ENCODE measurements at places on chromosomes 7 and 10.
A peak's percentile ranks its signal among the peaks of the same experiment; 100 is the strongest.

- DNase-seq = no peak
Measured at GRCh38 chr7:121049028-121049791, 60.7 kb downstream of the CPED1 start.

GRCh38 chr7:101990811-101991418 is 173.5 kb downstream of the CUX1 start:
- peak; percentile 4 for DNase-seq

DNA sequence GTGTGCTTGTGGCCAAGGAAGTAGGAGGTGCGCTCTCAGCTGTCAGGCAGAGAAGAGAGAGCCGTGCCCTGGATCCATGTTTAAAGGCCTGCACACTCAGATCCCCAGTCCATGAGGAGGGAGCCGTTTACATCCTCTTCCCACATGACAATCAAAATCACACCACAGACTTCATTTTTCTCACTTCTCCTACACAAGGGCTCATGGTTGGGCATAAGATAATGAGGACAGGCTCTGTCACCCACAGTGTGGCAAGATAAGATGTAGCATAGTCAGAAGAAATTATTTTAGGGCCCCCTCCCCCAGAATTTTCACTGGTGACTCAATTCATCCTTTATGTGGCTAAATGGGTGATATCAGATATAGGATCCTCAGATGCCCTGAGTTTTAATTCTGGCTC is 35.9 kb upstream of the INHBA start:
- DNase-seq = no peak

- DNase-seq = peak; percentile 33
Measured at GRCh38 chr7:158760936-158761335, 56.3 kb upstream of the NCAPG2 start.

DNA sequence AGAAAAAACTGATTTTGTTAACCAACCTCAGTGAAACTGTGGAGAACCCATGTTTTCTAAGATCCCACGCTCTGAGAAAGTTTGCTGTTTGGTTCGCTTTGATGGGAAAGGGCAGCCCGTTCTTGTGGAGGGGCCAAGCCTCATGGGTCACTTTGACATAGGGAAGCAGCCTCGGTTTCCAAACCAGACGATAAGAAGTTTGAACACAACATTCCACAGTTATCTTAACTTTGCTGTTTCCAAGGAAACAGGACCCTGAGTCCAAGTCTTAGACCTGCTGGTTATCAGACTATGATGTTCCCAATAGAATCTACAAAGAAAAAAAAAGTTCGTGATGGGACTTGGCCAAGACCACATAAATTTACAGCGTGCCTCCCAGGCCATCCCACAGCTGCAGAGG is 182.3 kb downstream of the NRP1 start:
- DNase-seq = no peak

- DNase-seq = no peak
Measured at GRCh38 chr7:122638459-122638858, 60.5 kb downstream of the RNF133 start.

DNA sequence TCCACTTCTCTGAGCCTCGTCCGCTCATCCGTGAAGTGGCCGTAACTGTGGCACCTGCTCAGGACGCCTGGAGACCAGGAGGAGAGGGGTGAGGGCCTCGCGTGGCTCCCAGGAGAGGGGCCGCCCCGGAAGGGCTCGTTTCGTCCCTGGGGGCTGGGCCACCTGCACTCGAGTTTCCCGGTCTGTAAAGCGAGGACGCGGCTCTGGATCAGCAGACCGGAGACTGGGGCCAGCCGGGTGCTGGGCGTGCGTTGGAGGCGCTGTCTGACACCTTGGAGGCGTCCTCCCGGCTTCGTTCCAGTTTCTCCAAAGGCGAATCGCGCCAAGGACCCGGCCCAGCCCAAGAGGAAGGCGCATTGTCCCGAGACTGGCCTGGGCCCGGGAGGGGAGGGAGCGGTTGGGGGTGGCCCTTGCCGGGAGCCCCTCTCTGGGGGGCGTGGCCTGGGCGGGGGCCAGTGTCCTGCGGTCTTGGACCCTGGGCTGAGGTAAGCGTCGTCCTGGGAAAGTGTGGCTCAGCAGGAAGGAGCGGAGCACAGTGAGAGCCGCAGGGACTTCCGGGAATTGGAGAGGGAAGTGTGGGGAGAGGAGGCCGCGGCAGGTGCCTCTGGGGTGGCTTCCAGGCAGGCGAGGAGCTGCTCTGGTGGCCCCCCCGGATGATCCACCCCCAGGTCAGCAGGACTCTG is 89.6 kb downstream of the FOXL3 start:
- no peak for DNase-seq

DNA sequence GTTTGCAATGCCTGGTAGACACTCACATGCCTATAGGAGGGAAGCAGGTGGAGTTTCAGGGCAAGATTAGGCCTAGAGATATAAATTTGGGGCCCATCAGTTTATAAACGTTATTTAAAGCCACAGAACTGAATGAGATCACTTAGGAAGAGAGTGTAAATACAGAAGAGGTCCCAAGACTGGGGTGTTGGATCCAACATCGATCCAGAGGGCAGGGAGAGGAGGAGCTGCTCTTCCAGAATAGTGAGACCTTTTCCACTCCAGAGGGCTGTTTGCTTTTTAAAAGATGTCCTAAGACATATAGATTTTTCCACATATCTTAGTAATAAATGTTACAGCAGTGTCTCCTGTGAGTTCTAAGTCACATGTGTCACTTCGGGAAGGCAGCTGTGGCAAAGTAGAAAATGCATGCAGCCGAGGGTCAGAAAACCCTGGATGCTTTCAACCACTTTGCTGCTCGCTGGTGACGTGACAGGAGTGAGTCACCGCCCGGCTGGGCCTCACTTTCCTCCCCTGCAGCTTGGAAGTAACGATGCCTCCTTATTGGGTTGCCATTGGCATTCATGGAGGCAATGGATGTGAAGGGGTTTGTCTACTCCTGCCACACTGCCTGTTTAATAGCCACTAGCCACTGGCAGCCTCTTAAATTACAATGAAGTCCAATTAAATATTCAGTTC is 95.4 kb downstream of the TRIL start:
- DNase-seq = no peak

DNA sequence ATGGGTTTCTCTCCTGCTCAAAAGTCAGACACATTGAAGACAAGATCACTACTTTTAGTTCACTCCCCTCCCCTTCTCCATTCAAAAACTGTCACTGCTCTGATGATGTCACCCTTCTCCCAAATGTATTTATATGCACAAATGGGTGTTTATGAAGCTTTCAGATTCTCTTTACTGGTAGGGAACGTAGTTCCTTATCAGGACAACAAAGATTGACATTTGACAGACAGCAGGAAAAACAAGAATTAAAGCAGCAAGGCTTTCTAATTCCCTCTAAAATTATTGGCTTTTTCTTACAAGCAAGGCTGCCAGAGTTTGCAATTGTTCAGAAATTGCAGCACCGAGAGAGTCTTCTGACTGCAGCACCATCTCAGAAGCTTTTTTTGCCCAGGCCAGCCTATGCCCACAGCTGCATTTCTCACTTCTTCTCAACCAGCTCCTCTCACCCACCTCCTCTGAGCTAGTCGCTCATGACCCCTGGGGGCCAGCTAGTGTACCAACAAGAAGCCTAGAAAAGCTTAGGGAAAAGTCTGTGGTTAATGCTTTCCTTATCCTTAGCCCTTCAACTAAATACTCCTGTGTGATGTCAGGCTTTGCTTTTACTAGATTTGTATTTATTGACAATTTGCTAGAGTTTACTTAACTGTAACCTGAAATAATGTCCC is 265.1 kb downstream of the HTR7 start:
- peak; percentile 1 for DNase-seq

DNA sequence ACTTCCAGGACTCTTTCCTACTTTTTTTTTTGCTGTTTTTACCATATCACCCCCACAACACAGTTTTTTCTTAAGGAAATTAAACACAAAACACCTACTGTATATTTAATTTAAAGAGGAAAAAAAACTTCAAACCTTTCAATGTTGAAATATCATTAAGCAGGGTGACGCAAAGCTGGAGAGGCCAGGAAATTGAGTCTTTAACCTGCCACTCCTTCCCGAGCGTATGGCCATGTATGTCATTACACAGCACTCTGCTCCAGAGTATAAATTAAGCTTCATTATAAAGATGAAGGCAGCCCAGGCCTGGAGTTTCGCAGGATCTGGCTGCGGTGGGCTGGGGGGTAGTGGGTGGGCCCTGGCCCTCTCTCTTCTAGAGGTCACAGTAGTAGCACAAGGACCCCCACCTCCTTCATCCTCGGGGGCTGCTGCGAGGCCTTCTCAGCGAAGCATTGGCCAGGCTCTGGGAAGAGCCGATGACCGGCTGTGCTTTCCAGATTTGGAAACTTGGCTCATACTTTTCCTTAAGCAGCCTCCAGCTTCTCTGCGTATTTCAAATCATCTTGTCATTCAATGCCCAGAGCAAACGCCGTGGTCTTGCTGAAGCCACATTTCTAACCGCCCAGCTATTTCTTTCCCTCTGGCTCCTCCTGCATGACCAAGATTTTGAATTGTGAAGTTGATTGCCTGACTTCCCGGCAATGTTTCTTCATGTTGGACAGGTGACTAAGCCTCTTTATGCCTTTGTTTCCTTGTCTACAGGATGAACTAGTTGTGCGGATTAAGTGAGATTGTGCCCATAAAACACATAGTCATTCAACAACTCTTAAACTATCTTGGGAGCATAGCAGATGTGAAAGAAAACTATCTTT is 765.1 kb downstream of the SUGCT start:
- DNase-seq = no peak

- no peak for DNase-seq
Measured at GRCh38 chr10:76885816-76886215, 751.8 kb downstream of the KCNMA1 start.

GRCh38 chr10:91690412-91690811 is 57.5 kb upstream of the PPP1R3C start:
- DNase-seq = no peak

GRCh38 chr7:52825611-52826010 is 209.8 kb upstream of the POM121L12 start:
- no peak for DNase-seq

DNA sequence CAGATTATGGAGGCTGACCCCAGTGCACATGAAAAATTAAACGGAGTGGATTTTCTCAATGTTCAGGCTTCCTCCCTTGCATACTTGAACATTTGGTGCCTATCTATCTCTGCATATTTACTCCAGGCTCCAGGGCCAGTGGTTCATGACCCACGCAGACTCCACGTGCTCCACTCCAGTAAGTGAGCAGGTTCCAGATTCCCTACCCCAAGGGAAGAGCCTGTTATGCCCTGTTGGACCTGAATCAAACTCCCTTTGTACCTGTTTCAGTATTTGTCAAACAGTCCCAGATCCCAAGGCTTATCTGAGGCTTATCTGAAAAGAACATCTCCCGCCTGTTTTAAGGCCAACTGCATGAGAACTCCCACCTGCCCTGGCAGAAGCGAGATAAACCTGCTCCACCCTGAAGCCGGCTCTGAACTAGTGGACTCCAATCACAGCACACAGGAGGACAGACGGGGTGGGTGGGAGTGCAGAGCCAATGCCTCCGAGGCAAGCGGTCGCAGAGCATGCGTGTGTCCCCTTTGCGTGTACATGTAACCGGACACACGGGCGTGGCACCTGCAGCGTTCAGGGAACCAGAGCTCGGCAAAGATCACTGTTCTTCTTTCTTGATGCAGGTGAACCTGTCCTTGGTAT is 2.3 kb upstream of the FUOM start:
- DNase-seq = no peak

DNA sequence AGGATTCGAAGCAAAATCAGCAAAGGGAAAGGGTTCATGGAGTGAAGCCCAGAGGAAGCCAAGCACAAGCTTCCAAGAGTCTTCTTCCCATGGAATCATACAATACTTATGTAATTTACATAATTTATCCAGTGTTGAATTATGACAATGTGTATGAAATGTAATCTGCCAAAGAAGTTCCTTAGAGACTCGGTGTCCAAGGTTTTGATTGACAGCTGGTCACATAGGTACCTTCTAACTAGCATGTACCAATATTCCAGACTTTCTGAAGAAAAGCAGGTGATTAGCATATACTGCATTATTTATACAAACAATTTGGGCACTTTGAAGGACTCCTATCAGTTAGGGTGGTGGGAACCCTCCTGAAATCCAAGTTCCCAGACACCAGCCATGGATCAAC is 35.3 kb downstream of the ANKIB1 start:
- DNase-seq = no peak

DNA sequence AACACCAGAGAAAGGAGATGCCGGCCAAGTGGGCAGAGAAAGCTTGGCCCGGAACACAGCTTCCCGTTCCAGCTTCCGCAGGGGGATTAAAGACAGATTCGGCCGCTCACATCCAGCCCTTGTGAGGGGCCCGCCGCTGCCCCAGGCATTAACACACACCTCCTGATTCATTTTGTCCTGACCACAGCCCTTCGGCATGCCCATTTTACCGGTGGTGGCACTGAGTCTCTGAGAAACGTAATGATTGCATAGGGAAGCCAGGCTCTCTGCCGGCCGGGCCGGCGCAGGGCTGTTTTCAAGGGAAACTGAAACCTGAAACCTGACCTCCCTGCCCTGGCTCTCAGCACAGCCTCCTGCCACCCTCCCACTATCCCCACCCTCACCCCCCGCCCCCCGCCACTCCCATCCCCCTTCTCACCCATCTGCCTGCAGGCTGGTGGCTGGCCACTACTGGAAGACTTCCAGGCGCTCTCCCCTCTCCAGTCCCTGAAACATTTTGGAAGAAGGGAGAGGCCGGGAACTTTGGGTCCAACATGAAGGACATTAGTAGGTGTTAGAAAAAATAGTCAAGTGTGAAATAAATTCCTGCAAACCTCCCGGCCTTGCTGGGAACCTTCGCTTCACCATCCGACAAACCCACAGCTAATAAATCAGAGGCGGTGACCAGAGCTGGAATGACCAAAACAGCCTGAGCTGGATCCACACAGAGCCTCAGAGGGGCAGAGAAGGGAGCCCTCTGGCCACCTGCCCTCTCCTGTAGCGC is 83.5 kb upstream of the CUX1 start:
- DNase-seq = no peak

DNA sequence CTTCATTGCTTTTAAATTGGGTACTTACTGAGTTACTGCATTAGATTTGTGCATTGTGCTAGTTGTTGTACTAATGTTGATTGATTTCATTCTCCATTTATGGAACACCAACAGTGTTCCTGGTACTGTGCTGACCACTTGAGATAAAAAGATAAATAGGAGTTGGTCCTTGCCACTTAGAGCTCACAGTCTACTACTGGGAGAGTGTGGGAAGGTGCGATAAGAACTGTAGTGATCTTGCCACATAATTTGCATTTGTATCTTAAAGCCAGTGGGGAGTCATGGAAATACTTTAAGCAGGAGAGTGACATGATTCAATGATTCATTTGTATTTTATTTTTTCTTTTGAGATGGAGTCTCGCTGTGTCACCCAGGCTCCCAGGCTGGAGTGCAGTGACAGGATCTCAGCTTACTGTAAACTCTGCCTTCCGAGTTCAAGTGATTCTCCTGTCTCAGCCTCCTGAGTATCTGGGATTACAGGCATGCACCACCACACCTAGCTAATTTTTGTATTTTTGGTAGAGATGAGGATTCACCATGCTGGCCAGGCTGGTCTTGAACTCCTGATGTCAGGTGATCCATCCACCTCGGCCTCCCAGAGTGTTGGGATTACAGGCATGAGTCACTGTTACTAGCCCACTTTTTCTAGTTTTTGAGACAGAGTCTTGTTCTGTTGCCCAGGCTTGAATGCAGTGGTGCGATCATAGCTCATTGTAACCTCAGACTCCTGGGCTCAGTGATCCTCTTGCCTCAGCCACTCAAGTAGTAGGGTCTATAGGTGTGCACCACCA is 51.2 kb upstream of the TMEM248 start:
- DNase-seq = no peak
